ENCODE measurements at places on chromosomes 3 and 15.

DNA sequence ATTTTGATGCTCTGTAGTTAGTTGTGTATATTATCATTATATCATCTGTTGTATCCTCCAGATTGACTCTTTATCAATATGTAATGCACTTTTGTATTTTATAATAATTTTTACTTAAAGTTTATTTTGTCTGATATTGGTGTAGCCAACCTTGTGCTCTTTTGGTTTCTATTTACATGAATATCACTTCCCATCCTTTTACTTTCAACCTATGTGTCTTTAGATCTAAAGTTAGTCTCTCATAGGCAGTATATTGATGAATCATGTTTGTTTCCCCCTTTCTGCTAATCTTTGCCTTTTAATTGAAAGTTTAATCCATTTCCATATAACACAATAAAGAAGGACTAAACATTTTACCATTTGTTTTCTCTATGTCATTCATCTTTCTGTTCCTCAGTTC lies 28.1 kb upstream of the CD200R1L start:
- DNase-seq: no peak

DNA sequence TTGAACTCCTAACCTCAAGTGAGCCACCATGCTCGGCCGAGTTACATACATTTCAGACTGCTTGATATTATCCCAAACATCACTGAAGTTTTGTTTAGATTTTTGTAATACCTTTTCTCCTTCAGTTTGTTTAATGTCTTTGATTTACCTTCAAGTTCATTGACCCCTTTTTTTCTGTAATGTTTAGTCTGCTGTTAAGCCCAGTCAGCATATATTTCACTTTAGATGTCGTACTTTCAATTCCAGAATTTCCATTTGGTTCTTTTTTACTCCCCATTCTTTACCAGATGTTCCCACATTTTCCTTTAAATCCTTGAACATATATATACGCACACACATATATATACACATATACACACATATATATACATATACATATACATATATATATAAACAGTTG lies 59.1 kb upstream of the CTDSPL2 start:
- no peak for DNase-seq

- no peak for DNase-seq
These were observed 874 bp downstream of the INO80 start for GRCh38 chr15:41115161-41115651.

DNA sequence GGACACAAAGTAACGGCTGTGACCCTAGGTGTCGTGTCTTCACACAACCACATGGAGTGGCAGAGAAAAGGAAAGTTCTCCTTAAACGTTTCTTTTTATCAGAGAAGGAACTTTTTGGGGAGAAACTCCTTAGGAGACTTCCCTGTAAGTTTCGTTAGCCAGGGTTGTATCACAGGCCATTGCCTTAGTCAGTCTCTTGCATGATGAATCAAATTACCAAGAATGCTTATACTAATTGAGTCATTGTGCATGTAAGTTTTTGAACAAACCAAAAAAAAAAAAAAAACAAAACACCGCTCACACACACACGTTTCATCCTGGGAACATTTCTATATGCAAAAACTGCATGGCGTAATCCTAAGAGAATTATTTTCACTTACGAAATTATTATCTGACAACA lies 150.4 kb upstream of the SATB1 start:
- no peak for DNase-seq

DNA sequence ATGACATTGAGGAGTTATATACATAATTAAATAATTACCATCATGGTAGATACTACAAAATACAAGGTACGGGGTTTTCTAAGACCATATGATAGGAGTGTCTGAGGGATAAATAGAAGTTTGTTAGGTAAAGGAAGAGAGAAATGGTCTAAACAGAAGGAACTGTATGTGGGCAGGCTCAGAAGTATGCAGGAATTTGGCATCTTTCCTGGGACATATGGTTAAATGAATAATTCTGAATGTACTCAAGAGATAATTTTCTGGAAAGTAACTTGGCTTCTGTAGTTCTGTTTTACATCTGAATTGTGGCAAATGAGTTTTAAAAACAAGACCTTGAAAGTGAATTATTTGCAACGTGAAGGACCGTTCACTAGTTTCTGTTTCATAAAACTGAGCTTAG lies 17.5 kb downstream of the LMCD1 start:
- DNase-seq: no peak

GRCh38 chr3:186940967-186941366 lies 10.6 kb downstream of the ST6GAL1 start:
- DNase-seq: no peak

- no peak for DNase-seq
These were observed 34.3 kb upstream of the TRAK1 start for GRCh38 chr3:42056840-42057239.

- no peak for DNase-seq
These were observed 70.3 kb upstream of the PPP2R3A start for GRCh38 chr3:135895106-135895733.

- peak; percentile 38 for DNase-seq
These were observed at the start of gene B3GNT5 for GRCh38 chr3:183252973-183253527. Gene B3GNT5 (plus strand): TSS chr3:183253253. CDS start chr3:183269799, 16,546 bp downstream.

DNA sequence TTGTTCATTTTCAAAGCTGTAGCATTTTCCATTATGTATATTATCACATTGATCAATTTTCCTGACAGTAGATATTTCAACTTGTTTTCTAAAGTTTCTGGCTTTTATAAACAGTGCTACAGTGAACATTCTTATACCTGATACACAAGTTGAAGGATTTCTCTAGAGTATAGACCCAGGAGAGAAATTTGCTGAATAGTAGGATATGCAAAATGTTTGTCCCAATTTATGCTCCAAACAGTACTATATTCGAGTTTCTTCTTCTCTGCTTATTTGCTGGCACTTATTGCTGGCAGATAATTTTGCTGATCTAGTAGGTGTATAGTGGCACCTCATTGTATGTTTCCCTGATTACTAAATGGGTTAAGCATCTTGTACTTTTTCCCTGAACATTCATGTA lies 117.2 kb upstream of the CHRM5 start:
- no peak for DNase-seq

DNA sequence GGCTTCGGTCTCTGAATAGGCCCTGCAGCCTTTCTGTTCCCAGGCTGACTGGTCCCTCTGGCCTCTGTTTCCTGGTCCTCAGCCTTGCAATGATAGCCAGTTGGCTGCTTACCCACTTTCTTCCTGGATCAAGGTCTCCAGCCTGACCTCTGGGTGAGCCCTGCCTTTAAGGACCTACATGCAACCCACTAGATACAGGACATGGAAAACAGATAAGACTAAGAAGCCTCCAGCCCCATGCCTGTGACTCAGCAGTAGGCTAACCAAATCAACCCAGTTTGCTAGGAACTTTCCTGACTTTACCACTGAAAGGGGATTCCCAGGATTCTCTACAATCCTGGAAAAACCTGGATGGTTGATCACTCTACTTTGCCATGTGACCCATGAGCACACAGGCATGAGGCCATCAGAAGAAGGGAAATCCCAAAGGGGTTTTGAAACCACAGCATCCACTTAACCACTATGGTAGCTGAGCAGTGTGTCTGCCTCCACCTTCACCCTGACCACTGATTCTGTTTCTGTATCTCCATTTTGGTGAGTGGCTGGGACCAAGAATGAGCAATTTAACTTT lies 188.1 kb downstream of the CHST2 start:
- no peak for DNase-seq

- DNase-seq: no peak
These were observed 73.3 kb downstream of the TRANK1 start for GRCh38 chr3:36871379-36872126.

DNA sequence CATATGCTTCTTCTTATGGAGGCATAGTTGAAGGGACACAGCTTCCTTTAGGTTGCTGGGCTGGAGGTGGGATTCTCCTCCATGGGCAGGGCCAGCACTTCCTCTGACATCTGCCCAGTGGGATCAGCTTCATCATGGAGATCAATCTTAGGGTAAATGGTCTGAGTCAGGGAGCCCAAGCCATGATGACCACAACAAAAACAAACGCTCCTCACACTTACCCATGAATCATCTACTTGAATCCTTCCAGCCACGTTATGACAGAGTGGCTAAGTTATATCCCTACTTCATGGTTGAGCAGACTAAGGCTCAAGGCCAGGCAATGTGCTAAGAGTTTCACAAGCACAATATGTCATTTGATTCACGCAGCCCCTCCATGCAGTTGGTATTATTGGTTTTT lies 87.2 kb upstream of the NMNAT3 start:
- DNase-seq: no peak

- no peak for DNase-seq
These were observed 11.6 kb downstream of the ATOSA start for GRCh38 chr15:52667597-52667996.

DNA sequence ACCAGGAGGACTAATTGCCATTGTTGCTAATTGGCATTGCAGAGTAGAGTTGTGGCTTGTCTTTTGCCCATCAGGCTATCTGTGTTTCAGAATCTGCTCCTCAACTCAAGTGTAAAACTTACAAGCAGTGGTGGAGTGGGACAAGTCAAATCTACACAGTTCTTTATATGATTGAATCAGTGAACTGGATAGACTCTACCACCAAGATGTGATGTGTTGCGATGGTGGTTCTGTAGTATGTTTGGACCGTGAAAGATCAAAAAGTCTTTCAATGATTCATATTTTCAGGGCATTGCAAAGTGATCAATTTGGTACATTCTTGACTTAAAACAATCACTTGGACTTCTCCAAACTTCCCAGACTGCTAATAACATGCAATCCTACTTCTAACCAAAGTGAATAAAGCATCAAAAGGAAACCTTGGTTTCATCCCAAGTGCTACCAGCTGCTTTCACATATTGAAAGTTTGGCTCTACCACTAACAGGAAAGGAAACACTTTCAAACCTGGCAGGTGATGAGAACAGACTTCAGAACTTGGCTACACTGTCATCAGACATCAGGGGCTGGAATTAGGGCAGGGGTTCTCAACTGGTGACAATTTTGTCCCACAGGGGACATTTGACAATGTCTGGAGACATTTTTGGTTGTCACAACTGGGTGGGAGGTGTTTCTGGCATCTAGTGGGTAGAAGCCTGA lies 844.7 kb upstream of the CFAP20DC start:
- DNase-seq: no peak

DNA sequence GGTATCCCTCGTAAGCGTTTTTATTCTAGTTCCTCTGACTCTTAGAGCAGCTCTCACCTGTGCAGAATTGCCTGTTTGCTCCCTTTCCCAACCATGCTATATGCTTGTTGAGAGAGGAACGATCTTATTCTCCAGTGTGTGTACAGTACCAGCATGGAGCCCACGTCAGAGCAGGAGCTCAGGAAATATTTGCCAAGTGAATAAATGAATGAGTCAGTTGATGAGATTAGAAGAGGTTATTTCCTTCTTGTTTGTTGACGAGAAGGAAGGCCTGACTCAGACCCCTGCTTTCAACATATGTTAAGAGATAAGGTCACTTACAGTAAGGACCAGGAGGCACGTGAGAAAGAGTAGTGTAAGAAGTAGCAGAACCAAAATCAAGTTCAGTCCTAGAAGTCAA lies 106.3 kb upstream of the ABHD17C start:
- no peak for DNase-seq

GRCh38 chr3:66000506-66000905 lies 38.2 kb downstream of the MAGI1 start:
- DNase-seq: no peak

DNA sequence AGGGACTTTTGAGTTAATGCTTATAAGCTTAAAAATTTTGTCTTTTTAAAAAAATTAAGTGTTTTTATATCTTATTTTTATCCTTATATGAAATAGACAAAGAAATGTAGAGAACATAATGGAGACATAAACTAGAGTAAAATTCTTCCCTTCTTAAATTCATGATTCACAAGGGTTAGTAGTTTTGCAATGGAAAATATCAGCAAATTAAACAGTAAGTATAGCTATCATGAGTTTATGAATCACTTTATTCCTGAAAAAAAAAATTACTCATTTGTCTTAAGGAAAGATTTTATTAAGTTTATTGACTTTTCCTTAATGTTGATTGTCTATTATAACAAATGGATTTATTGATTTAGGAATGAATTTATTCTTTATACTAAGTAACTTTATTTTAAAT lies 4.3 kb downstream of the ATP6V1A start:
- no peak for DNase-seq

- no peak for DNase-seq
These were observed 14.2 kb downstream of the CSK start for GRCh38 chr15:74795966-74796625.

DNA sequence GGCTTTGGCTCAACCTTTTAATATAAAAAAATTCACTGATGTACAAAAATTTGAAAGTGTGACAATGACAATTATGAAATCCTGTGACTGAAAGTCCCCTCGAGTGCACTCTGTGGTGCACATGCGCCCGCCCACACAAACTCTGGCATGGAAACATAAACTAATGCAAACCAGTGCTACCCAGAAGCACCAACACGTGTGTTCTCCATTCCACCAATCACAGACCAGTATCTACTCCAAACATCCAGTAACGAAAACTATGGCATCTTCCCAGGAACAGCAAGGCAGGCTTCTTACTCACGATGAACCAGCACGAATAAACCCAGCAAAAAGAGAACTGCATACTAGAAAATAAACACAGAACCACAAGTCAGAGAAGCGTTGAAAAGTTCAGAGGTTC lies 11.7 kb upstream of the NMB start:
- no peak for DNase-seq

- DNase-seq: peak; percentile 20
These were observed 74.4 kb downstream of the DLG1 start for GRCh38 chr3:197224034-197224444.

- no peak for DNase-seq
These were observed 181.8 kb downstream of the OXSM start for GRCh38 chr3:25971736-25972135.

GRCh38 chr3:10703875-10704274 lies 112.2 kb upstream of the SLC6A11 start:
- DNase-seq: peak; percentile 49

DNA sequence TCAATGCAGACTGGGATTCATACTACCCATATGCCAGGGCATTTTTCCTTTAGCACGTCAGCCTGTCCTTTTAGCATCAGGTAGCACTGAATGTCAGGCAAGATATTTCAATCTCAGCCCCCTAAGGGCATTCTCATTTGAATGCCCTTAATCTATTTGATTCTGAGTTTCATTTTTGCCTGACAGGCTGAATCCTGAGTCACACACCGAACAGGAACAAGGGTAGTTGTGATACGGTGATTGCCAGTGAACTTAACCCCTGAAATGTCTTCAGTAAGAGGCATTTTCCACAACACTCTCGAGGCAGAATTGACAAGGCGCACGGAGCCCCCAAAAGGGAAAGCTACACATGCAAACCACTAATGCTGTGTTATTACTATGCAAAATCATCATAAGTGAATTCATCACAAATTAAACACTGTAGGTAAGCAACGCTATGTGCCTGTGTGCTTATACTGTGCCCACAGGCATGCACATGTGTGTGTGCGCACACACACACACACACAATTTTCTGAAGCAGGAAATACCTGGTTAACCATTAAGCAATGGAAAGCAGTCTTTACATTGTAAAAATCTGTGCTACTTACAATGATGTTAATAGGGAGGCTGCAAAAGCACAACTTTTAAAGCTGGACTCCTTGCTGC lies 130.4 kb downstream of the ZNF385D start:
- no peak for DNase-seq
